ENCODE measurements at places on chromosomes 16 and 17. TPM values are rescaled to one million over a fixed set of nuclear protein-coding genes. Genes with fewer than 3 reads are reported as not detected.

DNA sequence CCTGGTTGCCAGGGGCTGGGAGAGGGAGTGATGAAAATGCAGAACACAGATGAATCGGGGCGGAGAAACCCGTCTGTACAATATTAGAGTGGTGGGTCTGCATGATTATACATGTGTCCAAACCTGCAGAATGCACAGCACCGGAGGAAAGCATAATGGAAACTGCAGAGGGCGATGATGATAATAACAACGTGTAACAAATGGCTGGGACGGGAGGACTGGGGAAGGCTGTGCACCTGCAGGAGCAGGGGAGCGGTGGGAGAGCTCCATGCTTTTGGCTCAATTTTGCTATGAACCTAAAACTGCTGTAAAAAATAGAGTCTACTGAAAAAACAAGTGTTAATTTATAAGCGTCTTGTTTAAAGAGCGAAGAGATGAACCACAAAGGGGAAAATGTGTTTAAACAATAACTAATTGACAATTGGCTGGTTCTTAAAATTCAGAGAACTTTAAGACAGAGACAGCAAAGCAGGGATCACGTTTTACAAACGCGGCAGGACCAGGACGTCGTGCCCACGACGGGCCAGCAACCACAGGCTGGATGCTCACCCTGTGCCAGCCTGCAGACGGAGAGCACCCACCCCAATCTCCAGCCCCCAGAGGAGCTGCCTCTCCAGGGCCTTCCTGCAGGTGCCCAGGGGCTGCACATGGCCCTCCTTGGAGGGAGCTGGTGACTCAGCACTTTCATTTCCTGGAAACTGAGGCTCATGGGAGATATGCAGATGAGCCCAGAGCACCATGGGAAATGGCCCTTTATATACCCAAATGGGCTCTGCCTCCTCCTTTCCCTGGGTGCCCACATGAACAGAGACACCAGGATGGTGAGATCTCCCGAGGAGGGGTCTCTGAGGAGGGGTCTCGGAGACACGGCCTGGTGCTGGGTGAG, at the start of gene TEX19:
Gene TEX19, plus strand, starts transcription at position 783 of the 886 bp plus-strand sequence. CDS start 2,904 bp downstream, outside the sequence.
- ATAC-seq = no peak
- no peak within 1 kb of the TSS for H3K4me3 ChIP-seq
- no peaks in the 10 kb centered on the region for H3K36me3 ChIP-seq
- no peak within 1 kb of the TSS for H3K27ac ChIP-seq
- peaks cover 38% of the 10 kb centered on the region for H3K27me3 ChIP-seq

DNA sequence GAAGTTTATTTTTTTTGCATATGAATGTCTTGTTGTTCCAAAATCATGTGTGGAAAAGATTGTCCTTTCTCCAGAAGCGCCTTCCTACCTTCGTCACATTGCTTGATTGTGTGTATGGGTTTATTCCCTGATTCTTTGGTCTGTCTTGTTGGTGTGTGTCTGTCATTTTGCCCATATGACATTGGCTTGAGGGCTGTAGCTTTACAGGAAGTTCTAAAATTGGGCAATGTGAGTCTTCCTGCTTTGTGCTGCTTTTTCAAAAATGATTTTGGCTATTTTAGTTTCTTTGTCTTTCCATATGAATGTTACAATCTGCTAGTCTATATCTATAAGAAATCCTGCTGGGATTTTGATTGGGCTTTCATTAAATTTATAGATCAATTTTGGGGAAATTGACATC, 217.2 kb downstream of the SNX29 start:
- H3K4me1 ChIP-seq = no peaks in the 10 kb centered on the region
- H3K27ac ChIP-seq = no peak overlapping the region
- no peak for ATAC-seq
- H3K36me3 ChIP-seq = no peaks in the 10 kb centered on the region

DNA sequence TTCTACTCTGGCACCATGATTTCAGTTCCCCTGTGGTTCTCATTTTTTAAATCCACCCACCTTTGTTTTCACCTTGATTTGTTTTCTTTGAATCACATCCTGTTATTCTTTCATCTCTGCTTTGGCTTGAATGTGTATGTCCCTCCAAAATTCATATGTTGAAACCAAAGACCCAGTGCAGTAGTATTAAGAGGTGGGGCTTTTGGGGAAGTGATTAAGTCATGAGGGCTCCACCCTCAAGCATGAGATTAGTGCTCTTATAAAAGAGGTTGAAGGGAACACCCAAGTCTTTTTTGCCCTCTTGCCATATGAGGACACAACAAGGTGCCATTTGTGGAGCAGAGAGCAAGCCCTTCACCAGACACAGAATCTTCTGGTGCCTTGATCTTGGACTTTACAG, 382.3 kb downstream of the SLC39A11 start:
- no peaks in the 10 kb centered on the region for H3K4me1 ChIP-seq
- H3K4me3 ChIP-seq = no peak overlapping the region
- peaks cover 13% of the 10 kb centered on the region for H3K36me3 ChIP-seq
- no peak overlapping the region for H3K27ac ChIP-seq

DNA sequence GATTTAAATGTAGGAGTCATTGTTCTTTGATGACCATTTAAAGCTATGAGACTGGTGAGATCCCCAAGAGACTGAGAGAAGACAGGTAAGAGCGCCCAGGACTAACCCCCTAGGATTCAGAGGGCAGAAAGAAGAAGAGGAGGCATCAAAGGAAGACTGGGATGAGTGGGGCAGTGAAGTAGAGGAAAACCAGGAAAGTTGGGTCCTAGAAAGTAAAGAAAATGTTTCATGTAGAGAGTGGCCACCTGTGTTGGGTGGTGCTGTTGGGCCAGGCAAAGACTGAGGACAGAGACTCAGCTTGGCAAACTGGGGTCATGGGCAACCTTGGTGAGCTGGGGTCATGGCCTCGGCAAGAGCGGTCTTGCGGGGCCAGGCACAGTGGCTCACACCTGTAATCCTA, 1.3 kb upstream of the HAP1 start:
- no peak for ATAC-seq
- H3K4me3 ChIP-seq = no peak overlapping the region

DNA sequence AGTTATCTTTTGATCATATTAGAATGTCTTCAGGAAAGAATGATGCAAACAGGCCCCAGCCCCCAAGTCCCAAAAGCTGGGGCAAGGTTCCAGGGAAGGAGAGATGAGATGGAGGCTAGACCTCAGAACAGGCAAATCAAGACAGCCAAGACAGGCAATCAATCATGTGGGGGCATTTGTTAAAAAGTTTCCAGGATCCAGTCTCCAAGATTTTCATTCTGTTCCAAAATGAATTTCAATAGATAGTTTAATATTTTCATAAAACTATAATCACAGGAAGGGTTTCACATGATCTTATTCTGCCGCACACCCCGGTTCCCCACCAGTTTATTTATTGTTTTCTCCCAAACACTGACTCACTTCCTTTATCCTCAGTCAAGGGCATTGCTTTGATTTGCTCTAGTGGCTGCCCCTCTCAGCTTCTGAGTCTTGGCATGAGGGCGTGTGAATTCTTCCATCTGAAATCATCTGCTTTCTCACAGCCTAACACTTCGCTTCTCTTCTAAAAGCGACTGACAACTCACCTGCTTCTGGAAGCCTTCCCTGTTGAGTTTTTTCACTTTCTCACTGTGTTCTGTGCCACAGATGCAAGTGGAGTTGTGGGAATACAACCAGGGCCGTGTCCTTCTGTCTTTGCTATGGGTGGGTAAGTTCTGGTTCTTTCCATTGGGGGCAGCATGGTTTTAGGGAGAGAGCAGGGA, 12.2 kb upstream of the TERF2 start:
- peaks cover 6% of the 10 kb centered on the region for H3K4me1 ChIP-seq
- H3K36me3 ChIP-seq = no peaks in the 10 kb centered on the region
- H3K4me3 ChIP-seq = no peak overlapping the region
- peak overlapping the region; percentile 58 for H3K27ac ChIP-seq

GRCh38 chr17:79984045-79984840, 51.4 kb downstream of the TBC1D16 start:
- H3K4me3 ChIP-seq = no peak overlapping the region
- no peaks in the 10 kb centered on the region for H3K27me3 ChIP-seq
- peaks cover 2% of the 10 kb centered on the region for H3K36me3 ChIP-seq
- H3K27ac ChIP-seq = no peak overlapping the region
- peaks cover 25% of the 10 kb centered on the region for H3K4me1 ChIP-seq

- no peak for ATAC-seq
- H3K4me3 ChIP-seq = no peak overlapping the region
- H3K36me3 ChIP-seq = no peaks in the 10 kb centered on the region
- no peak overlapping the region for H3K27ac ChIP-seq
Observed at GRCh38 chr17:16447676-16448075, 32.3 kb downstream of the TRPV2 start.

DNA sequence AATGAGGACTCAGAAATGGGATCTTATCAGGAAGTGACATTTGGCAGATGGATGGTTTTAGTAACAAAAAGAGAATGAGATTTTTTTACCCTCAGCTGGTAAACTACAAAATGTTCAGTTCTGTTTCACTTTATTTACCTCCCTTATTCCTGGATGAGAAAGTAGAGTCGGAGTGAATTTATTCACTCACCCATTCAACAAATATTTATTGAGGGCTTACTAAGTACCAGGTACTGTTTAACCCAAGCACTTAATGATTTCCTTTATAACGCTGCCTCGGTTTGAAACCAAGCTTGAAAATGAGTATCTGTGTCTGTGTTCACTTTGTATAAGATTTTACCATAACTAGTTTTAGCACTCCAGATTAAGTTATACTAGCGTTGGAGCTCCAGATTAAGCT, 38.1 kb downstream of the CDRT15 start:
- H3K36me3 ChIP-seq = peaks cover 29% of the 10 kb centered on the region
- H3K27me3 ChIP-seq = no peaks in the 10 kb centered on the region
- H3K4me3 ChIP-seq = no peak overlapping the region
- no peaks in the 10 kb centered on the region for H3K4me1 ChIP-seq
- ATAC-seq = no peak

DNA sequence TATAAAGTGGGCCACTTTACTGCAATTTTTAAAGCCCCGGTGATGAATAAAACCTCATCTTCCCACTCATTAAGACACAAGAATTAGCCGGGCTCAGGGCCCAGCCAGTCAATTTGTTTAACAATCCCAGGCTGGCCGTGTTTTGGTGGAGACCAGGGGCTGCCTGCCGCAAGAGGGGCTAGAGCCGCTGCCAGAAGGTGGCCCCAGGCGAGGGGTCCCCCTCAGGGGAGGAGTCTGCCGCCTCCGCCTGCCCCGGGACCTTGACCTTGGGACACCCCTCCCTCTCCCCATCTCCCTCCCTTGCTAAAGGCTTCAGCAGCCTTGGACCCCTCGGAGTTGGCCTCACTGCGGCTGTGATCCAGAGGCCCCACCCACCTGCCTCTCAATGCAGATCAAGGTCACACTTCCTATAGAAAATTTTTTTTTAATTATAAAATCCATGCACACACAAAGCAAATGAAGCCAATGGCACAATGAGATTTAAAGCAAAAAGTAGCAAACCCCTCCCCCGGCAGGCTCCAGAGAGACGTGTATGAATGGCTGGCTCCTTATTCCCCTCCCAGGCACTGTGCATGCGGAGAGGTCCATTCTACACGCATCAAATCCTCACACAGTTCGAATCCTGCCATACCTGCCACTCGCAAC, 23.0 kb upstream of the SLC38A10 start:
- H3K4me3 ChIP-seq = no peak overlapping the region
- no peak overlapping the region for H3K27ac ChIP-seq
- peaks cover 4% of the 10 kb centered on the region for H3K27me3 ChIP-seq
- no peaks in the 10 kb centered on the region for H3K4me1 ChIP-seq

- ATAC-seq = no peak
- H3K27me3 ChIP-seq = no peaks in the 10 kb centered on the region
- H3K4me3 ChIP-seq = no peak overlapping the region
- no peak overlapping the region for H3K27ac ChIP-seq
- H3K4me1 ChIP-seq = no peaks in the 10 kb centered on the region
Observed at GRCh38 chr17:79940459-79941087, 95.1 kb downstream of the TBC1D16 start.

GRCh38 chr17:59695945-59696681, 11.1 kb downstream of the PTRH2 start:
- ATAC-seq = no peak
- H3K4me3 ChIP-seq = no peak overlapping the region

- peak; percentile 53 for ATAC-seq
- peaks cover 12% of the 10 kb centered on the region for H3K27me3 ChIP-seq
- H3K4me3 ChIP-seq = no peak overlapping the region
- no peaks in the 10 kb centered on the region for H3K36me3 ChIP-seq
- H3K4me1 ChIP-seq = peaks cover 11% of the 10 kb centered on the region
- no peak overlapping the region for H3K27ac ChIP-seq
Observed at GRCh38 chr17:36608794-36609497, 7.6 kb downstream of the MRM1 start.

DNA sequence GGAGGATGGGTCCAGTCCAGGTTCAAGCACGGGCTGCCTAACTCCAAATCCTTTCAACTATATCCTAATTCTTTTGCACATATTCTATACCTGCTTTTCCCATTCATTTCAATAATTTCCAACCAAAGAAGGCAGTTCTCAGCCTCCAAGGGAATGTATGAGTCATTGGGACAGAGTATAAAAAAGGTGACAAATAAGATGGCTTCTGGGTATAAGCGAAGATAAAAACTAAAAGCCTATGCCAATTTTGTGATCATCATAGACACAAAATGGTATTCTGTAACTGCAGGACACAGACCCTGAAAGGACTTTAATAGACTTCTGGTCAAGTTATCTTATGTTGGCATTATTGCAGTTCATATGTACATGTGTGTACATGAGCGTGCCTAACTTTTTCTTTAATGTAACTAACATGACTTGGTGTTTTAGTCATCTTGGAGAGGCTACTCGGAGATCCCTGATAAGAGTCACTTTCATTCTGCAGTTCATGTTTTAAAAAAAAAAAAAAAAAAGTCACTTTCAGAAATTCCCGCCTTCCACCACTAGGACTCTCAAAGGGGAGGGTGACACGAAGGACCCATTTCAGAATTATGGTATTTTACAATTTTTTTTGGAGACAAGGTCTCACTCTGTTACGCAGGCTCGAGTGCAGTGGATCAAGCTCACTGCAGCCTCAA, 17.3 kb downstream of the COG1 start:
- no peaks in the 10 kb centered on the region for H3K27me3 ChIP-seq
- no peak for ATAC-seq
- H3K4me1 ChIP-seq = no peaks in the 10 kb centered on the region

DNA sequence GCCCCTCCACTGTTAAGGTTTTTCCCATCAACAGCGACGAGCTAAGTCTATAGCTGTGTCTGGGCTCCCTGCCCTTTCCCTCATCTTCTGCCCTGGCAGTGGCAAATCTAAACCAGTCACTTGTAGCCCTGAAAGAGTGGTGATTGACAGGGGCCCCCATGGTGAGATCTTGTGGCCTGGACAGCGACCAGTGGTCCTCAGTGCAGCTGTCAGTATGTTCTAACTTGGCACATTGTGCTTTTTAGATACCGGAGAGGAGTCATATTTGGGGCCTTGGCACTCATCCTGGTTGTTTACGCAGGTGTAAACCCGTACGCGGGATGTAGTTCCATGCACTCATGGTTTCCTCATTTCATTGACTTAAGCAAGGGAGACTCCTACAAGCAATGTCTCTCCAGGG, 57.5 kb upstream of the ARHGAP44 start:
- no peak overlapping the region for H3K4me3 ChIP-seq
- peak overlapping the region; percentile 74 for H3K27ac ChIP-seq
- peaks cover 19% of the 10 kb centered on the region for H3K36me3 ChIP-seq
- ATAC-seq = no peak
- peaks cover 44% of the 10 kb centered on the region for H3K4me1 ChIP-seq

- H3K27ac ChIP-seq = no peak overlapping the region
- no peaks in the 10 kb centered on the region for H3K4me1 ChIP-seq
- no peak overlapping the region for H3K4me3 ChIP-seq
- no peak for ATAC-seq
- peaks cover 43% of the 10 kb centered on the region for H3K27me3 ChIP-seq
- no peaks in the 10 kb centered on the region for H3K36me3 ChIP-seq
Observed at GRCh38 chr16:54253118-54253517, 33.5 kb downstream of the IRX3 start.

Gene HSPB9
- total RNA-seq = not detected

Gene ERN2
- total RNA-seq = not detected

Gene CD7
- total RNA-seq = 0.94 TPM

Gene AATK
- total RNA-seq = 21.6 TPM

Gene DYNLRB2
- total RNA-seq = not detected

All from gastroesophageal sphincter (tissue), 4 donors.